ENCODE measurements at places on chromosomes 11 and 22. TPM values are rescaled to one million over a fixed set of nuclear protein-coding genes. Genes with fewer than 3 reads are reported as not detected.

GRCh38 chr11:132312701-132313111, 942.3 kb downstream of the NTM start:
- H3K4me3 ChIP-seq: no peak overlapping the region
- DNase-seq: no peak
- no peaks in the 10 kb centered on the region for H3K27me3 ChIP-seq

DNA sequence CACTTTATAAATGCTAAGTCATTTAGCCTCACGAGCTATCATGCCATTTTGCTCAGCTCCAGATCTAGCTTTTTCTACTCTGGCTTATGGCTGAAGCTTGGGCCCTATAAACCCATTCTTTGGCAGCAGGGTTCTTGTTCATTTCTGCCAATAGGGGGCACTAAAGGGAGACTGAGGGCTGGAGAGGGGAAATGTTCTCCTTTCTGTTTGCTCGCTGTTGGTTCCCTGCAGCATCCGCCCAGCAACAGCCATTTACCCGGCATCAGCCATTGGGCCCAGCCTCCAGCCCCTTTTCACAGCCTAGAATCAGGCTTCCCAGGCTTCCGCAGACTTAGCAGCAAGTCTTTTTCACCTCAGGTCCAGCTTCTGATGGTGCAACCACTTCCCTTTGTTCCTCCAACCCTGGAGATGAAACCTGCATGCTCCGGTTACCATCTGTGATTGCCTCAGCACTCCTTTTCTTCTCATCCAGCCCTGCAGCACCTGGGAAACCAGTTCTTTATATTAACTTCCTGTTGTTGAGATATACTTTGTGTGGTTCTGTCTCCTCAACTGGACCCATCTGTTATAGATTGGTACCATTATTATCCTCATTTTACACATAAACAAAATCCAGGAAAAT, 4.2 kb upstream of the ME3 start:
- H3K4me1 ChIP-seq: peaks cover 11% of the 10 kb centered on the region
- H3K4me3 ChIP-seq: no peak overlapping the region
- no peak overlapping the region for H3K27ac ChIP-seq
- H3K27me3 ChIP-seq: no peaks in the 10 kb centered on the region
- DNase-seq: no peak
- no peaks in the 10 kb centered on the region for H3K36me3 ChIP-seq

- H3K4me1 ChIP-seq: peaks cover 10% of the 10 kb centered on the region
- H3K27me3 ChIP-seq: peaks cover 15% of the 10 kb centered on the region
- H3K27ac ChIP-seq: no peak overlapping the region
- no peak for DNase-seq
- H3K4me3 ChIP-seq: no peak overlapping the region
- H3K36me3 ChIP-seq: no peaks in the 10 kb centered on the region
Observed at GRCh38 chr11:2432171-2432621, 12.1 kb downstream of the TRPM5 start.

DNA sequence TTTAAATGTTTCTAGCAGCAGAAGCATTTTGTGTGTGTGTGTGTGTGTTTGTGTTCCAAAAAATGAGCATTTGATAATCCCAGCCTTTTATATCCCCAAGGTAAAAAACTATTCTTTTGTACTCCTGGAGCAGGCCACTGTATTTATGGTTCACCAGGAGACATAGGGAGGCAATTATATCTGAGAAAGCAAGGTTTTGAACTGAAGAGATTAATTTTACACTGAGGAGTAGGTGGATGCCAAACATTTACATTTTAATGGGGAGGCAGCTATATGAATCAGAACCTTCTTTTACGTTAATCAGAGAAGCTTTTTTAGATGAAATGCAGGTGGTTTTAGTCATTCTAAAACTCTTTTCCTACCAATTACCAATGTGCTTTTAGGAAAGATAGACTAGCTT, 1374.0 kb upstream of the TENM4 start:
- H3K36me3 ChIP-seq: no peaks in the 10 kb centered on the region
- H3K4me1 ChIP-seq: no peaks in the 10 kb centered on the region
- no peaks in the 10 kb centered on the region for H3K27me3 ChIP-seq
- no peak overlapping the region for H3K4me3 ChIP-seq

DNA sequence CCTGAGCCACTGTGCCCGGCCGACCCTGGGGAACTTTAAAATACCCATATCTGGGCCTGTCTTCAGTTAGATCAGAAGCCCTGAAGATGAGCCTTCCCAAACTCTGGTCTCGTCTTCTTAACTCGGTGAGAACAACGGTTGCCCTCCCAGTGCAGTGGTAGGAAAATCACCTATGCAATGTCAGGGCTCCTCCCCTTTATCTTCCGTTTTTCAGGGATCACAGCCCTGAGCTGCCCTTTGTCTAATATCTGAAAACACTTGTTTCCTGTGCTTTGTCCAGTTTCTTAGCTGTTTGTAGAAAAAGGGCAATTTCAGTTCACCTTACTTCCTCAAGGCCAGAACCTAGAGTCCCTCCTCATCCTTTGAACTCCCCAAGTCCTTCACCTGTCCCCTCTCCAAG, 9.4 kb downstream of the DRAP1 start:
- no peak overlapping the region for H3K4me3 ChIP-seq
- no peaks in the 10 kb centered on the region for H3K36me3 ChIP-seq
- peaks cover 4% of the 10 kb centered on the region for H3K27me3 ChIP-seq
- no peaks in the 10 kb centered on the region for H3K4me1 ChIP-seq
- no peak overlapping the region for H3K27ac ChIP-seq

- no peaks in the 10 kb centered on the region for H3K27me3 ChIP-seq
- no peak overlapping the region for H3K27ac ChIP-seq
- DNase-seq: no peak
- no peaks in the 10 kb centered on the region for H3K36me3 ChIP-seq
- no peak overlapping the region for H3K4me3 ChIP-seq
Observed at GRCh38 chr11:22730319-22730718, 63.9 kb downstream of the GAS2 start.

DNA sequence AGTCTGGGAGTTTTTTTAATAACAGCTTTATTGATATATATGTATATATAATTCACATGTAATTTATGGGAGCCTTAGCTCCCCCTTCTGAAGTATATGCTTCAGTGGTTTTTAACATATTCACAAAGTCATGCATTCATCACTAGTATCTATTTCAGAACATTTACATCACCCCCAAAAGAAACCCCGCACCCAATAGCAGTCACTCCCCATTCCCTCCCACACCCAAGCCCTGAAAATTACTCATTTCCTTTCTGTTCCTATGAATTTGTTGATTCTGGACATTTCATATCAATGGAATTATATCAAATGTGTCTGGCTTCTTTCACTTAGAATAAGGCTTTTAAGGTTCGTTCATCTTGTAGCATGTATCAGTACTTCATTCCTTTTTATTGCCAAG, 35.6 kb upstream of the SYT7 start:
- H3K4me1 ChIP-seq: no peaks in the 10 kb centered on the region
- H3K36me3 ChIP-seq: no peaks in the 10 kb centered on the region
- no peak overlapping the region for H3K27ac ChIP-seq
- no peak overlapping the region for H3K4me3 ChIP-seq

DNA sequence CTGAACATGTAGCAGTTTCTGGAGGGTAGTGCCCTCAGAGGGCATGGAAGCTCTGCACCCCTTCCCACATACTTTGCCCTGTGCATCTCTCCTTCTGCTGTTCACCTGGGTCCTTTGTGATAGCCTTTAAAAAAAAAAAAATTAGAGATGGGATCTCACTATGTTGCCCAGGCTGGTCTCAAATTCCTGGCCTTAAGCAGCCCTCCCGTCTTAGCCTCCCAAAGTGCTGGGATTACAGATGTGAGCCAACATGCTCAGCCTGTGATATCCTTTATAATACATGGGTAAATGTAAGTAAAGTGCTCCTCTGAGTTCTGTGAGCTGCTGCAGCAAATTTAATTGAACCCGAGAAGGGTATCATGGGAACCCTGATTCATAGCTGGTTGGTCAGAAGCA, 33.7 kb downstream of the PPFIA1 start:
- no peaks in the 10 kb centered on the region for H3K27me3 ChIP-seq
- DNase-seq: no peak
- peaks cover 20% of the 10 kb centered on the region for H3K4me1 ChIP-seq
- no peak overlapping the region for H3K27ac ChIP-seq
- H3K36me3 ChIP-seq: peaks cover 8% of the 10 kb centered on the region

CREB3L1 gene
- total RNA-seq: 67.0 TPM

ACAD8 gene
- total RNA-seq: 29.7 TPM

CASP1 gene
- 71.0 TPM for total RNA-seq

OR52H1 gene
- total RNA-seq: 1.3 TPM

CD151 gene
- 157 TPM for total RNA-seq

MS4A6E gene
- not detected for total RNA-seq

BAIAP2L2 gene
- total RNA-seq: 397 TPM

Measured in stomach (tissue), 19 donors.